HepG2 (cell line): ENCODE measurements at places on chromosomes 5 and 9. TPM values are rescaled to one million over a fixed set of nuclear protein-coding genes. Genes with fewer than 3 reads are reported as not detected.

DNA sequence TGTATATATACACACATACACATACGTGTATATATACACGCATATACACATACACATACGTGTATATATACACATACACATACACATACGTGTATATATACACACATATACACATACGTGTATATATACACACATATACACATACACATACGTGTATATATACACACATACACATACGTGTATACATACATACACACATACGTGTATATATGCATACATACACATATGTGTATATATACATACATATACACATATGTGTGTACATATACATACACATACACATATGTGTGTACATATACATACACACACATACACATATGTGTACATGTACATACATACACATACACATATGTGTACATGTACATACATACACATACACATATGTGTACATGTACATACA, 82.6 kb downstream of the SYK start:
- DNase-seq: no peak

DNA sequence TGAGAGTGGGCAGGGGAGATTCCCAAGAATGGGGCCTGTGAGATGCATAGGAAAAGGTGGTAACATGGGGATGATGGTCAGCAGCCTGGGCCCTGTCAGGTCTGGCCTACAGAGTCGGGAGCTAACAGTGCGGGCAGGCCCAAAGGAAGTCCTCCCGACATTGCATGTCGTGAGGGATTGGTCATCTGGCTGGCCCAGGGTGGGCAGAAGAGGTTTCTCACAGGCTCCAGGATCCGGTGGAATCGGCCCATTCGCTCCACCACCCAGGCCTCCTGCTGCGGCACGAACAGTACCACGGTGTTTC, 514 bp downstream of the STOML2 start:
- no peak for DNase-seq

GRCh38 chr5:122713041-122713440, 61.8 kb upstream of the SNX2 start:
- no peak for DNase-seq

GRCh38 chr9:17291766-17292165, 156.9 kb downstream of the CNTLN start:
- no peak for DNase-seq

DNA sequence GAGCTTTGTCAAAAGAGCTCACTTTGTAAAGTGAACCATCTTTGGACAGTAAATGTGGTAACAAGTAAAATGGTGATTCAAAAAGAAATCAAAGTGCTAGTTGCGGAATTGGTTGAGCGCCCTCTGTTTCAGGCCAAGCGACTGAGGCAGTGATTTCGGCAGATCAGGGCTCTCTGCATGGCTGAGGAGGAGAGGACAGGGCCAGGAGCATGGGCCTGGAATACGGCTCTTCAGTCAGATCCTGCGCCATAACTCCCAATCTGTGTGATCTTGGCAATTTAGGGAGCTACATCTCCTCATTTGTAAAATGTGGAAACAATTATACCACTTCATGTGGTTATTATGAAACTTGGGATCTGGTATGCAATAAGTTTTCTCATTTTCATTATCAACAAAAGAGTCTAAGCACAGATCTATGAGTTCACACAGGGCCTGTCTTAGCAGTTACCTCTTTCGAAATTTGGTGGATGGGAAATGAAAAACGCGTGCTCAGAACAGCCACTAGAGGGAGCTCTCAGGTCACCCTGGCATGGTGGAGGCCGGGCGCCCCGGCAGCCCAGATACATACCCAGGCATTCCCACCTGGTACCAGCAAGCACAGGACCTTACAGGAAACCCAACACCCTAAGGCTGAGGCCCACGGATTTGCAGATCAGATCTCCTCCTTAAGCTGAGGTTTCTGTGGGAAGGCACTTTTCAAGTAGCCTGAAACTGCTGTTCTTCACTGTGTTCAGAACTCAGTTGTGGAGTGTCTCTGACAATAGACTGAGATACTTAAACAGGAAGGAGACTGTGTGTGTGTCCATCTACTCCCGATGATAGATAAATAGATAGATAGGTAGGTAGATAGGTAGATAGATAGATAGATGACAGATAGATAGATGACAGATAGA, 303.7 kb downstream of the RAB3C start:
- DNase-seq: peak; percentile 25

DNA sequence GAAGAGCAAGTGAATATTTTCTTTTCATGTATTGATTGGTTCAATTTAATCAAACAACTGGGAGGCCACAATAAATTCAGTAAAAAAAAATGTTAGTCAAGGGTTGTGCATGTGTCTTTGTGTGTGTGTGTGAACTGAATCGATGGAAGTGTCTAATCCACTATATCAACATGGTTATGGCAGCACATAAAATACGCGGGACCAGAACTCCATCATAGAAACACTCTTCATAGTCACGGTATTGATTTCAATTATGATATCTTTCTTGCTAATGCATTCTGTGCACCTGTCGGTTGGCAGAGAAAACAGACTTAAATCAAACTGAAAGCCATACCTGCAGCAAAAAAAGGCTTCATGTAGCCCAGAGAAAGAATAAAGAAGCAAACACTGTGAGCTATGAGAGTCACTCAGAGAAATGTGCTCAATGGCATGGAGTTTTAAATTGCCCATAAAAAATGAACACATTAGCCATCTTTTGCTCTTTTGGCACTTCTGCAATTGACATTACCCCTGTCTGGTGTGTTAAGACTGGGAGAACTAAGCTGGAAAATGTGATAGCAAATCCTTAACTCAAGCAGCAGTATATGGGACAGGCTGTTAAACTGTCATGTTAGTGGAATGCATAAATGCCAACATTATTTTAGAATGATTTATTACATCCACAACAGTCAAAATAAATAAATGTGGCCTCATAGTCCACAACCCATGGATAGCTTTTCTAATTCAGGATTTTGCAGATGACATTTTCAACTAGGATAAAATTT, 642.4 kb upstream of the C9orf72 start:
- no peak for DNase-seq

- no peak for DNase-seq
Observed at GRCh38 chr9:121353241-121354061, 16.6 kb downstream of the STOM start.

- no peak for DNase-seq
Observed at GRCh38 chr9:73640971-73641370, 489.3 kb downstream of the ANXA1 start.

DNA sequence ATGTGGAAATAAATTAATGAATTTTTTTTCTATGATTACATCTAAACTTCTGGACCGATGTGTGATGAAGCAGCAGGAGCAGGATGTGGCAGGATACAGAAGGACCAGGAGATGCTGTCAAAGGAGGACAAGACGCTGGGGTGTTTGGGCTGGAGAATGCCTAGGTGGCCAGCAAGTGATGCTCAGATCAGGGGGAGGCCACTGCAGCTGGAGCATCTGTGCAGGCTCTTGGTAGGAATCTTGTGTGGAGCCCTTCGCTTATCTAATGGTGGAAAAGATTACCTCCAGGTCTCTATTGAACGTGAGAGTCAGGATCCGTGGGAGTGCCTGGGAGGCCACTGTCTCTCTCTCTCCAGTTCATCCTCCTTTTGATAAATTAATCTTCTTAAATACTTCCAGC, 79.8 kb downstream of the MRPL36 start:
- no peak for DNase-seq

- no peak for DNase-seq
Observed at GRCh38 chr9:95175523-95175922, 142.0 kb downstream of the FANCC start.

DNA sequence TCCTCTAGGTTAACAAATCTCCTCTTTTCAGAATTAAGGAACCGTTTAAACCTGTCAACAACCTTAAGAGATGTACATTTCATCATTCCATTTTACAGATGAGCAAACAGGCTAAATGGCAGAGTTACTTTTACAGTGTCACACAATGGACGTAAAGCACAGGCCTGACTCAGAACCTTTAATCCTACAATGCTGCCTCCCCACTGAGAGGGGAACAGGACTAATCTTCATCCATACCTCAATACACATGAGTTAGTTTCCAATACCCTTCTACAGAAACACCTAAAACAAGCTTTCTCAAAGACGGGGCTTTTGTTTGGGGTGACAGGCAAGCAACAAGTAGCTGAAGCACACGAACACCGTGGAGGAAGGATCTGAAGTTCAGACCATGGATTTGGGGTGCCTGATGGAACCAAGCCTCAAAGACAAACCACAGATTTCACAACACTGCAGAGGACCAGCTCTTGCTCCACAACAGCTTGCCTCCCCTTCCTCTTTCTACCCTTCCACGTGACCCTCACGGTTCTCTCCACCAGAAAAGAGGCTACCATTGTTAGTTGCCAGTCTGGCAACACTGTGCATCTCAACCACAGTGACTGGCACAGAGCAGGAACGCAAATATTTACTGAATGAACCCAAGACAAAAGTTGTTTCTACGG, 1.8 kb downstream of the RNF130 start:
- DNase-seq: peak; percentile 56

- no peak for DNase-seq
Observed at GRCh38 chr9:36898431-36899020, 135.5 kb downstream of the PAX5 start.

GRCh38 chr5:154778534-154778933, 23.4 kb downstream of the LARP1 start:
- no peak for DNase-seq

DNA sequence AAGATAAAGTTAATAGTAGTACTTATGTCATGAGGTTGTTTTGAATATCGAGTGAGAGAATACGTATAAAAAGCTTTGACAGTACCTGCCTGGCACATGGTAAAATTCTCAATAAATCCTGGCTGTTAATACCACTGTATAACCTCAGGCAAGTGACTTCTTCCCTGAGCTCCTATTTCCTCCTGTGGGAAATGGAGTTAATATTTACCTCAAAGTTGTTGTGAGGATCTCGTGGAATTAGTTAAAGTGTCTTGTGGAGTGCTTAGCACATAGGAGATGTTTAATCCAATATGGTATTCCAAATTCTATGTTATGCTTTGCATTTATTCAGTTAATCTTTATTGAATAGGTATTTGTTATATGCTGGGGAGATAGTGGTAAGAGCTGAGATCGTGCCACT, 18.5 kb downstream of the FOCAD start:
- no peak for DNase-seq

Gene PSAT1
- 135 and 262 TPM in 2 replicates for total RNA-seq

Gene SLC25A2
- 0.13 TPM in 1 of 2 replicates, not detected in the other for total RNA-seq

Gene CBY3
- not detected in 2 replicates for total RNA-seq

Gene ZMAT2
- 92.8 and 141 TPM in 2 replicates for total RNA-seq

Gene KIF12
- total RNA-seq: 0.81 and 1.8 TPM in 2 replicates
